ENCODE measurements at places on chromosomes 4 and X.
A peak's percentile ranks its signal among the peaks of the same experiment; 100 is the strongest.

GRCh38 chrX:63993936-63994335 is 208.9 kb upstream of the ARHGEF9 start:
- DNase-seq: no peak

- DNase-seq: no peak
Observed at GRCh38 chr4:16914208-16914607, 15.8 kb upstream of the LDB2 start.

DNA sequence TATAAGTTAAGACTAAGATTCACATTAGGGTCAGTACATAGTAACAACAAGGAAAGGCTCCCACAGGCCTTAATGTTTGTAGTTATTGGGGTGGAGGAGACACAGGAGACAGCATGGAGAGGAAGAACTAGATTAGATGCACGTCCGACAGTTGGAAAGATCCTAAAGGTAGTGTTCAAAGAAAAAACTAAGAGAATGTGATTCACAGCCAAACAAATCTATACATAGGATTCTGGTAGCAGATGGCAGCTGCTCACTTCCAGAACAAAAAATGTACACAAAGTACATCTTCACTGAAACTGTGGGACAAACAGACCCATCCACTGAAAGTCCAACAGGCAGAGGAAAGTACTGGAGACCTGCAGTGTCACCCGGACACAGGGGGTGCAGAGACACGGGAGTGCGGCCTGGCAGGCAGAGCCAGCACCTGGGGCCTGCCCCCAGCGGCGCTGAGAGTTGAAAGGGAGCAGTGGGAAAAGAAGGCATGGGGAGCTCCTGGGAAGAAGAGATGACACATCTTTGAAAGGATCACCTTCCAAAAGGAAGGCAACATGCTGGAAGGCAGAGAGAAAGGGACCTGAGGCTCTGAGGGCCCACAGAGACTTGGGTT is 40.0 kb downstream of the NELFA start:
- DNase-seq: no peak

DNA sequence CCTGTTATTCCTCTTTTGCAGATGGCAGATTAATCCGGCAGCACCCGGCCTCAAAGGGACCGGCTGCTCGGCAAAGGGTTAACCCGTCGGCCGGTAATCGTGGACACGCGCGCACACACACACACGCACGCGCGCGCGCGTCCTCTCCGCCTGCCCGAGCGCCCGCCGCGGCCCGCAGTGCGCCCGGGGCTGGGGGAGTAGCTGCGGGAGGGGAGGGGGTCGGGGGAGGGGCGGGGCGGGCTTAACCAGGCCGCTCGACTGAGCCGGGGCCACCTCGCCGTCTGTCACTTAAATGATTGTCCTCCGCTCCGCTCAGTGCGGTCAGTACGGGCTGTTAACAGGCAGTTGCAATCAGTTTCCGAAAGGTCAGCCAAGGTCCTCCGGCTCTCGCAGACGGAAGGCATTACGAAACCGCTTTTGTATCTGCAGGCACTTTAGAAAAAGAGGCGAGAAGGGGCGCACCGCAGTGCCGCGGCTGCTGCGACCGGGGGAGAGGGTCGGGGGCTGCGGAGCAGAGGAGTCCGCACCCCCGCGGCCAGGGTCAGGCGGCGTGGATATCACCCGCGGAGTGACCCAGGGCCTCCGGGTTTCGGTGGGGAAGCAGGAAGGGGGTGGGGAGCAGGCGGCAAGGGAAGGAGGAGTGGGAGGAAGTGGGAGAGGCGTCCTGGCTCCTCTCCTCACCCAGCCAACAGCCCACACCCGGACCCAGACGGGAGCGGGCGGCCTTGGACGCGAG is 57.3 kb upstream of the BCOR start:
- peak; percentile 42 for DNase-seq

- DNase-seq: no peak
Observed at GRCh38 chrX:13360146-13360545, 40.3 kb upstream of the ATXN3L start.

DNA sequence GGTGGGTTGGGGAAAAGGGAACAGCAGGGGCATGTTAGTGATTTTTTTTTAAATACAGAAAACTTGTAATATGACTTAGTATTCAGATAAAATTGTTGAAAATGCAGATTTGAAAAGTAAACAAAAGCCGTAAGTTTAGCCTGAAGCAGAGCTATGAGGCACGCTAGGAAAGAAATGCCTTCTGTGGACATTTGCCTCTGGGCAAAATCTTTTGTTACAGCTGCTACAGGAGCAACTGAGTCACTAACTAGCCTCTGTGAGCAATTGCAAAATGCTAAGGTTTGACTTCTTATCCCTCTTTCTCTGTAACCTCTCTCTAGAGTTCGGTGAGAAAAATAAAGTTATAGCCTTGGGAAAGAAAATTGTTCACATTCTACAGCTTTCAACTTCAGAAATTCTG is 350.0 kb downstream of the SLC7A11 start:
- no peak for DNase-seq

- DNase-seq: no peak
Observed at GRCh38 chrX:46653482-46653881, 79.9 kb downstream of the CHST7 start.

DNA sequence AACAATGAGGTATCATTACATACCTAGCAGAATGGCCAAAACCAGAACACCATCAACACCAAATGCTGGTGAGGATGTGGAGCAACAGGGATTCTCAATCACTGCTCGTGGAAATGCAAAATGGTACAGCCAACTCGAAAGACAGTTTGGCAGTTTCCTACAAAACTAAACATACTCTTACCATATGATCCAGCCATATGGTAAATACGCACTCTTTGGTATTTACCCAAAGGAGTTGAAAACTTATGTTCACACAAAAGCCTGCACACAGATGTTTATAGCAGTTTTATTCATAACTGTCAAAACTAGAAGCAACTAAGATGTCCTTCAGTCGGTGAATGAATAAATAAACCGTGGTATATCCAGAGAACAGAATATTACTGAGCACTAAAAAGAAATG is 7.8 kb downstream of the CASP3 start:
- no peak for DNase-seq

DNA sequence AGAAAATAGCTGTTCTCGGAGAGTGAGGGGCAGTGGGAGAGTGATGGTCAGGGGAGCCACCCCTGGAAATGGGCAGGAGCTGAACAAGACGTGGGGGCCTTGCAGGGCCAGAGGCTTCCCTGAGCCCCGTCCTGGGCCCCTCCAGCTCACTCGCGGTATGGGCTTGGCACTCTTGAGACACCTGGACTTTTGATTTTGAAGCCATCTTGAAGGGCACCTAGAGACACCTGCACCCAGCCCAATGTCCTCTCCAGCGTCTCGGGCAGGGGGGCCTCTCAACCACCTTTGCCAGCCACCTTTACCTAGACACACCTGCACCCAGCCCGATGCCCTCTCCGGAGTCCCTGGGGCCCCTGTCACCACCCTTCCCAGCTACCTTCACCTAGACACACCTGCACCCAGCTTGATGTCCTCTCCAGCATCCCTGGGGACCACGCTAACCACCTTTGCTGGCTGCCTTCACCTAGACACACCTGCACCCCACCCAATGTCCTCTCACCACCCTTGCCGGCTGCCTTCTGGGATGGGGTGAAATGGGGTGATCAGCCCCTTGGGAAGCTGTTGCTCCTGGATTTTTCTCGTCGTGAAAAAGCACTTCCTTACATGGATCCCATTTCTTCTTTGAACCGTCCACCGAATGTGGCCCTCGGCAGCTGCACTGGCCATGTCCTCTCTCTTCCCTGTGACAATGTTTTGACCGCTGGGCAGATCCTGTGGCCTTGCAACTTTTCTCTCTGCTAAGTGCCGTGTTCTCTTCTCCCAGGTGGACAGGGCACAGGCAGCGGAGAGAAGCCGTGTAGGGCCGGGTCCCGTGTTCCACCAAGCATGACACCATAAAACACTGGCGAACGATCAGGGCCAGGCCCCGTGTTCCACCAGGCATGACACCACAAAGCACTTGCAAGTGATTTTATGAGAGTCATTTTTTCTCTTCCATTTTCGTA is 47.5 kb downstream of the CPZ start:
- no peak for DNase-seq

DNA sequence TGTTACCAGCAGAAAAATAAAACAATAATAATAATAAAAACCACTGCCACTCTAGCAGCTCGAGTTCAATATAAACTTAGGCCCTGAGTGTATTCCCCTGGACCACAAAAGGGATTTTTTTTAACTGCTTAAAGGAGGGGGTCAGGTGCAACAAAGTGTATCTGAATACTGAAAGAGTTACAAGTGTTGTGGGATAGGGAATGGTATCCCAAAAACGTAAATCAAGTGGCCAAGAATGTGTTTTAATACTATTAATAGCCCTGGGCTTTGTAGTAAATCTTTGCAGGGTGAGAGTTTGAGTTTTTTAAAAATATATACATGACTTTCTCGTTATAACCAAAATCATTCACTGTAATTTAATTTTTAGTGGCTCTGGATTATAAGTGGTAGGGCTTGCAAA is 860.1 kb upstream of the INTU start:
- DNase-seq: no peak

DNA sequence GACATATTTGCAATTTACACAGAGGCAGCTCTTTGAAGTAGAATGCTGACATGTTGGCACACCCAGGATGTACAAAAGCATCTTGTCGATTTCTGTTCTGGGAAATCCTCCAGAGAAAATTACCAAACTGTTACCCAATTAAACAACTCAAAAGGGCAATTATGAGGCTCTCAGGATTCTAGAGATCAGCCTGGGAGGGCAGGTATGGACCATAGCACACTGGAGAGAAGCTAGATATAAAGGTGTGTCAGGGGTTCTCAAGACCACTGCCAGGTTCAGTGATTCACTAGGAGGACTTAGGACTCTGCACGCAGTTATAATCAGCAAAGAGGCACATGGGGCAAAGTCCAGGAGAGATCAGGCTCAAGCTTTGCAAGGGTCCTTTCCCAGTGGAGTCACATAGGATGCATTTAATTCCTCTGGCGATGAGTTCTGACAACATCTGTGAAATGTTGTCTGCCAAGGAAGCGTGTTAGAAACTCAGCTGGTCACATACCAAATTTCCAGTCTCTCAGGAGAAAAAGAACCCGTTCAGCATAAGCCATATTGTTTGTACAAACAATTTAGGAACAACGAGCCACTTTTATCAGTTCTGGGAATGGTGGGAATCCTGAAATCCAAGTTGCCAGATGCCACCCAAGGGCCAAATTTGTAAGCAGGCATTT is 100.8 kb downstream of the SYTL5 start:
- no peak for DNase-seq

- DNase-seq: no peak
Observed at GRCh38 chr4:88865466-88865865, 167.8 kb upstream of the NAP1L5 start.

- no peak for DNase-seq
Observed at GRCh38 chrX:147848543-147849443, 62.9 kb upstream of the FMR1 start.
